CD8-positive, alpha-beta T cell (primary cell): ENCODE measurements at places on chromosomes 12 and 14.

DNA sequence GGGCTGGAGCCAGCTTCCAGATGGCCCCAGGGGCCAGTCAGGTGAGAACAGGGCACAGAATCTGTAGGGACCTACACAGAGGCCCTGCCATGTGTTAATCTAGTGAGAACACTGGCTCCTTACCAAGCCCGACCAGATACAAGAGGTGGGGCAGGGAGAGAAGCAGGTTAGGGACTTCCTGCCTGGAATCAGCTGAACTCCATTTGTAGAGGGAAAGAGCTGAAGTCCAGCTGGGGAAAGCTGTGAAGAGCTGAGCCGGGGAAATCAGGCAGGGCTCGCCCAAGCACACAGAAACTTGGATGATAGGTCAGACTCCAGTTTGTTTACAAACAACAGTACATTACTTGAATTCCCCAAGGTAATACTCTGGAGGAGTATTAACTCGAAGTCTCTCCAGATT is 46.7 kb downstream of the PTGER2 start:
- DNase-seq, result no peak

GRCh38 chr14:36996133-36996856 is 176.1 kb downstream of the SLC25A21 start:
- DNase-seq, result no peak

GRCh38 chr14:100421756-100422470 is 98.8 kb downstream of the SLC25A47 start:
- DNase-seq, result no peak

DNA sequence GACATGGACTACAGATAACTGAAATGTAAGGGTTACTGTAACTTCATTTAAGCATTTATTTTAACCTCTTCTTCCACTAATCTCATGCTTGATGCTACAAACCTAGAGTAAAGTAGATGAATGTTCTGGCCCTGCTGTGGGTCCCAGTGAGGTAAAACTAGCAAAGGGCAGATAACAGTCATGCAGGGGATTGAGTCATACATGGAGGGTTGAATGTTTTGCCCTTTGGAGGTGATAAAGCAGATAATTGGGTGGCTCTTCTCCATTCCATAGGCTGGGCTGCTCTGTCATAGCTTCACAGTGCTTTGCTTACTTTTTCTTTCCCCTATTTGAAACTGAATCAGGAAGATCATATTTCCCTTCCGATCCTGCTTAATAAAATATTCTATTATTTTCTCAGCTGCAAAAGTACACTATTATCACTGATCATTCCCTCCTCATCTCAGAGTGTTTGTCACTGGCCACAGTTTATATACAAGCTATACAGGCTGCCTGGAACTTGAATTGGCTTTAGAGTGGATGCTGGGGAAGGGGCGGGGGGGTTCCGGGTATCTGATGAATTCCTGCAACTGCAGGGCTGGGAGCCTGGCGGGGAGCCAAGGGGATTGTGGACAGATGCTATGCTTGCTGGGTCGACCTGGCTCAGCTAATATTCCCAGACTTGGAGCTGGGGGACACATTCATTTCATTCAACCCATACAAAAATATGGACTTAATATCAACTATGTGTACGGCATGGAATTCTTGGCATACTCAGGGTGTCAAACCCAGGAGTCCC is 235.1 kb downstream of the NRXN3 start:
- DNase-seq, result no peak

- DNase-seq, result no peak
These were observed 638.5 kb upstream of the MIS18BP1 start for GRCh38 chr14:45891417-45892080.

DNA sequence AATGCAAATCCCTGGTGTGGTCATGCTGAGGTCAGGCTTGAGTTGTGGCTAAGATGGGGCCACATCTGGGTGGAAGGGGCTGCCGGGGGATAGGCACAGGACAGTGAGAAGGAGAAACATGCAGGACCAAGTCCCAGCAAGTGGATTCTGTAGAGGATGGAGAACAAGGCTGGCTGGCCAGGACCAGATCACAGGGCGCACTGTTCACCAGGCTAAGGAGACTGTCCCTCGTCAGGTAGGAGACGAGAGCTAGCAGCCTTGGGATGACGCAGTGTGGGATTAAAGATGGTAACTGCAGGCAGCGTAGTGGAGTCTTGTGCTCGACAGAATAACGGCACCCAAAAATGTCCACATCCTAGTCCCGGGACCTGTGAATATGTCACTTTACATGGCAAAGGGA is 336.1 kb downstream of the BCL11B start:
- DNase-seq, result no peak

GRCh38 chr12:8890313-8891085 is 23.8 kb upstream of the PHC1 start:
- peak; percentile 35 for DNase-seq

GRCh38 chr14:25800841-25801240 is 750.9 kb upstream of the STXBP6 start:
- no peak for DNase-seq

DNA sequence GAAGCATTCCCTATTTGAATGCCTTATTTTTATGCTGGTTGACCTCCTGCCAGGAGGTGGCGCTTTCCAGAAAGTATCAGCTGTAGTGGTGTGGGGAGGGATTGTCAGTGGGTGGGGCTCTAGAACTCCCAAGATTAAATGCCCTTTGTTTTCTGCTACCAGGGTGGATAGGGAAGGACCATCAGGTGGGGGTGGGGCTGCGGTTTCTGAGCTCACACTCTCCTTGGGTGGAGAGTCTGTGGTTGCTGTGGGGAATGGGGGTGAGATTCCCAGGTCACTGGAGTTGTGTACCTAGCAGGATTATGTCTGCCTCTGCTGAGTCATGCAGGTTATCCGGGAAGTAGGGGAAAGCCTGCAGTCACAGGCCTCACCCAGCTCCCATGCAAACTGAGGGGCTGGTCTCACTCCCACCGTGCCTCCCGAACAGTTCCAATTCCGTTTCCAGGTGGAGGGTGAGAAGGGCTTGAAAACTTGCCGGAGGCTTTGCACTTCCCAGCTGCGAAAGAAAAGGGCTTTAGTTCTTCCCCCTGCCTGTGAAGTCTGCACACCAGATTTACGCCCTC is 68.3 kb downstream of the ALG10B start:
- no peak for DNase-seq

GRCh38 chr12:6088921-6089747 is 35.3 kb downstream of the VWF start:
- no peak for DNase-seq

DNA sequence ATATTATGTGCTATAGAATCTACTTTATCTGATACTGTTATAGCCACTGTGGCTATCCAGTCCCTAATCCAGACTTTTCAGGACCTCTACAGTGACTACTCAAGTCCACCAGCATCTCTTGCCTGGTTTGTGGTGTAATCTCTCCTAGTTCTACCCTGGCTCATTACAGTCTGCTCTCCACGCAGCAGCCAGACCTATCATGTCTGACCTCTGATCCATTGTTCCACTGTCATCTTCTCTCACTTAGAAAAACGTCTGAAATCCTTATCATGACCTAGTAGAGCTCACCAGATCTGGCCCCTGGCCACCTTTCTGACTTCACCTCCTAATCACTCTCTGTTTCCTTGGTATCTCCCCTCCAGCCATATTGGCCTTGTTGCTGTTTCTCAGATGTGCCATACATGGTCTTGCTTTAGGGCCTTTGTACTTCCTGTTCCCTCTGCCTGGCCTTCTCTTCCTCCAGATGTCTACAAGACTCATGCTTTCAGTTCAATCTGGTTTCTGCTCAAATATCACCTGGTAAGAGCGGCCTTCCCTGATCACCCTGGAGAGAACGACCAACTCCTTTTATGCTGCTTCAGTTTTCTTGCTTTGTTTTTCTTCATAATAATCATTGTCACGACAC is 475.5 kb downstream of the AACS start:
- DNase-seq, result no peak

DNA sequence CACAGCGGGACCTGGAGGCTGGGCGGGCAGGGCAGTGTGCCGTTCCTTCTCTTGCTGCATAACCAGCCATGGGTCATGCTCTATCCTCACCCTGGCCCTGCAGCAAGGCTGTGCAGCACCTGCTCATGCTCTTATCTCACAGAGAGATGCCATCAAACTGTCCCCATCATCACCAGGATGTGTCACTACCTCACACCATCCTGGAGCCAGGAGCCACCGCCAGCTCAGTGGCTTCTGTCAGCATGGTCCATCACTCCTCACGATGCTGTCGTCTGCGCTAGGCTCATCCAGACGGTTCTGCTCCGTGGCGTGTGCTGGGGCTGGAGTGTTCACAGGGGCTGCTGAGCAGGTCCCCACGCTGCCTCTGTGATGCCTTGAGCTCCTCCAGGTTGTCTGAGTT is 77.2 kb upstream of the DYNC1H1 start:
- DNase-seq, result no peak

DNA sequence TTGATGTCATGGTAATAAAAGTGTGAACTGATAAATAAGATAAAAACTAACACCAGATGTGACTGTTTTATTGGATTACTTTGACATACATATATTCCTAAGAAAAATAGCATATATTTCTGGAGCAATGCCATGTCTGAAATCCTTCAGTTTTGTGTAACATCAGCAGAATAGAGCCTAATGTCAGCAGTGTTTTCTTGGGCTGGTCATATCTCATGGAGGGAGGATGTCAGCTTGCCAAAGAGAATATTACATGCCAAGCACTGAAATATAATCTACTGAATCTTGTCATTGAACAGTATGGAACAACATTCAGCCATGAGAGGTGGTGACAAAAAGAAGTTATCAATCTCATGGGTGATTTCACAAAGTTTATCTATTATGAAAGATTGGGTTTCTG is 220.3 kb downstream of the KLHL28 start:
- DNase-seq, result no peak

DNA sequence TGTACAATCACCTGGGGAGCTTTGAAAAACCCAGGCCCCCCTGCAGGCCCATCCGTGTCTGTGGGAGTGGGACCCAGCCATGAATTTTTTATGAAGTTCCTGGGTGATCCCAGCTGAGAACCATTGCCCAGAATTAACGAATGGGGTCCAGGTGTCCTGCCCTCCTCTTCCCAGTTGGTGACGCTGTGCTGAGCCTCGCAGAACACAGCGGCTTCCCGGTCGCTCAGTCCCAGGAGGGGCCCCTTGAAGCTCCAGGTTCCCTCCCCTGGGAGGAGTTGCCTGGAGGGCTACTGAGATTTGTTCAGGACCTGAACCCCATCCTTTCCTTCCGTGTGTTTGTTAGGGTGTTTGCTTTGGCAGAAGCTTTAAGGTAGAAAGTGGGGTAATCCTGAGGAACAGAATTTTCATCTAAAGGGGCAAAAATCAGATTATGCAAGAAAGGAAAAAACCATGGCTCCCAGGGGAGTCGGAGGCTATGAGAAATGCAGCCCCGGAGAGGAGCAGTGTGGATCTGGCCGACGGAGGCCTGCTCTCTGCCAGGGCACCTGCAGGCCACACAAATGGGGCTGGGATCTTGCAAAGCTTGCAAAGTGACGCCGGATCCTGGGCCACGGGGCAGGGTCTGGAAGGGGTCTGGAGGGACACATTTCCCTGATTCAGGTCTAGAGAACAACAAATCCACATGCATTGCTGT is 164.7 kb upstream of the PRMT8 start:
- DNase-seq, result no peak

- no peak for DNase-seq
These were observed 6.5 kb downstream of the CLEC12B start for GRCh38 chr12:10016881-10017280.

GRCh38 chr12:124030008-124030407 is 57.0 kb downstream of the ZNF664 start:
- DNase-seq, result no peak

DNA sequence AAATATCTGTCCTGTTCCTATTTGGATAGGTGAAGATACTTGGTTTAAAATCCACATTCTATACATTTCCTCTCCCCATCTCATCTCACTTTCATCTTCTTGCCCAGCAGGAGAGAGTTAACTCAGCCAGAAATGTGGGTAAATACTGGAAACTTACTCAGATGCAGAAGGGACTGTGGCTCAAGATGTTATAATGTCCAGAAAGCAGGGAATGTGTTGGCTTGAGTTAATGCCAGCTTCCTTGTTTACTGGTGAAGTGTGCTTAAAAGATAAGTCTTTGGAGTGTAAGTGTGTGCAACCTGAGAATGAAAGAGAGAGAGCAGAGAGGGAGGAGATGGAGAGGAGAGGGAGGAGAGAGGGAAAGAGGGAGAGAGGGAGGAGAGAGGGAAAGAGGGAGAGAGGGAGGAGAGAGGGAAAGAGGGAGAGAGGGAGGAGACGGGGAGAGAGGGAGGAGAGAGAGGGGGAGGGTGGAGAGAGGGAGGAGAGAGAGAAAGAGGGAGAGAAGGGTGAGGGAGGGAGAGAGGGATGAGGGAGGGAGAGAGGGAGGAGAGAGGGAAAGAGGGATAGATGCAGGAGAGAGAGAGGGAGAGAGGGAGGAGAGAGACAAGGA is 22.0 kb upstream of the SNRPF start:
- no peak for DNase-seq

DNA sequence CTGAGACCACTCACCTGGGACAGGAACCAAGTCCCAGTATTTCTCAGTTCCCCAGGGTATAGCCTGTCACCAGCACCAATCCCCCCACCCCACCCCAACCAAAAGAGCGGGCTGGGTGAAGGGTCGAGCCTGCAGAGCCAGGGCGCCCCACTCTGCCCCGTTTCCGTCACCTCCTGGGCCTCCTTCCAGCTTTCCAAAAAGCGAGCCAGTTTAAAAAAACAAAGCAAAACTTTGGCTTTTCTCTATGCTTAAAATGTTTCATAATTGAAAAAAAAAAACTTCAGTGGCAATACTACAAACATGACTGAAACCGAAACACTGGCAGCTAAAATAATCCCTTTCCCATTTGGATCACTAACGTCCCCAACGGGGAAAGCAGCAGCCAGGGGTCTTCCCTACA is 7.5 kb downstream of the CAMKK2 start:
- no peak for DNase-seq

- no peak for DNase-seq
These were observed 9.1 kb upstream of the FBLN5 start for GRCh38 chr14:91956616-91957015.

- DNase-seq, result peak; percentile 47
These were observed 17.2 kb upstream of the ARID4A start for GRCh38 chr14:58280954-58281787.

DNA sequence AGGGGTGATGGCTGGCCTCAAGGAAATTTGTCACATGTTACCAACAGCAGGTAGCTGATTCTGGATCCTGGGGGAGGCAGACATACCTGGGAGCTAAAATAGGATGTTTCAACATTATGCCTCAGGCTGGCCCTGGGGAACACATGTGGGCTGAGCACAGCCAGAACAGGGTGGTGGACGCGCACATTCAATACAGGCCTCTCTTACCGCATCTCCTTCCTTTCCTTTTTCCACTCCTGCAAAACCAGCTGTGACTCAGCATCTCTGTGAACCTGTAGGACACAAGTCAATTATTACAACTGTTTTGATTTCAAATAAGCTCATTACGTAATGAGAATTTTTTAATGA is 61.0 kb downstream of the NT5DC3 start:
- DNase-seq, result no peak

GRCh38 chr12:59093073-59093772 is 172.9 kb upstream of the LRIG3 start:
- no peak for DNase-seq

DNA sequence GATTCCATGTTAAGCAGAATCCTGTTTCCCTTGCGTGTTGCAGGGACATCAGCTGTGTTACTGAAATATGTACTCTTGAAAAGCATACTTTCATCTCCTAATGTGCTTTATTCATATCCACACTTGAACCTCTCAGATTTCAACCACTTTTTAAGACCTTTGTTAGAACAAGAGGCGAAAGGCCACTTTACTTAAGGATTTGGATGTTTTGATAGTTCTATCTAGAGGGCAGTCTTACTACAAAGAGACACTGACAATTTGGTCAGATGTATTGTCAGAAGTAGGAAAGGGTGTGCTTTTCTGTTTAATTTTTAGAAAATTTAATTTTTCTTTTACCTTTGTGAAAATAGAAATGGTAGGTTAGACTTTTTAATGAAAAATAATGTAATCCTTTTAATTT is 267.9 kb downstream of the TMTC2 start:
- no peak for DNase-seq
